ENCODE measurements at places on chromosomes 7 and 10. TPM values are rescaled to one million over a fixed set of nuclear protein-coding genes. Genes with fewer than 3 reads are reported as not detected.

IRF5 gene
- polyA plus RNA-seq: 1.8 TPM

LRRC61 gene
- polyA plus RNA-seq: 22.7 TPM

CFTR gene
- polyA plus RNA-seq: 32.1 TPM

RNF148 gene
- 0.53 TPM for polyA plus RNA-seq

TRUB1 gene
- polyA plus RNA-seq: 28.7 TPM

FAM13C gene
- polyA plus RNA-seq: 25.7 TPM

USP6NL gene
- 25.1 TPM for polyA plus RNA-seq

C7orf33 gene
- polyA plus RNA-seq: not detected

- no peak for DNase-seq
Measured at GRCh38 chr7:150442811-150443210, 7.6 kb upstream of the GIMAP8 start.

GRCh38 chr7:155811895-155812761, at the start of gene SHH:
Gene SHH (minus strand): TSS chr7:155812463. CDS start chr7:155812122, 341 bp downstream.
- no peak for DNase-seq

- no peak for DNase-seq
Measured at GRCh38 chr10:71337219-71337701, 18.2 kb downstream of the SLC29A3 start.

- DNase-seq: no peak
Measured at GRCh38 chr10:7551289-7551688, 115.5 kb downstream of the ITIH5 start.

DNA sequence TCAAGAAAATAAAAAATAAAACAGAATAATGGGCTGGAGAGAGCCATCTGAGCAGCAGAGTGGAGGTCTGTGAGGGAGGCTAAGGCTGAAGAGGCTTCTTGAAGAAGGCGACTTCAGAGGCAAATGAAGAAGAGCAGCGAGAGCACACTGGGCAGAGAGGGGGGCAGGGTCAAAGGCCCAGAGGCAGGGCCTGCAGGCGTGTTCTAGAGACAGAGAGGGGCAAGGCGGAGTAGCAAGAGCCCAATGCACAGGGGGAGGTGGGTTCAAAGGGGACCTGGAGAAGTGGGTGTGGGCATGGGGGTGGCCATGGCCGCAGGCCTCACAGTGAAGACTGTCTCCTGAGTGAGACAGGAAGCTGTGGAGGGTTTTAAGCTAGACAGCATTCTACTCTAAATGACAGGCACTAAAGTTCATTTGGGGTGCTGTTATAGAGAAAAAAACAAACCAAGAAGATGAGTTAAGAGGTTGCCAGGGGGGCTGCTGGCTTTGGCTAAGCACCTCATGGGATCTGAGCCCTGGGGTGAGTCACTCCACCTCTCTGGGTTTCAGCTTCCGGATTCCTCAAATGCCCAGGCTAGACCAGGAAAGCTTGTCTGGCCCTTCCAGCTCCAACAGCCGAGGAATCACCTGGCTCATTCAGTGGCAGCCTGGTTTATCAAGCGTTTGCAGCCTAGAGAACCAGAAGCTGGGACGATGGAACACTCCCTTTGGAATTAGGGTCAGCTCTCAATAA, 81.7 kb downstream of the DLG5 start:
- no peak for DNase-seq

DNA sequence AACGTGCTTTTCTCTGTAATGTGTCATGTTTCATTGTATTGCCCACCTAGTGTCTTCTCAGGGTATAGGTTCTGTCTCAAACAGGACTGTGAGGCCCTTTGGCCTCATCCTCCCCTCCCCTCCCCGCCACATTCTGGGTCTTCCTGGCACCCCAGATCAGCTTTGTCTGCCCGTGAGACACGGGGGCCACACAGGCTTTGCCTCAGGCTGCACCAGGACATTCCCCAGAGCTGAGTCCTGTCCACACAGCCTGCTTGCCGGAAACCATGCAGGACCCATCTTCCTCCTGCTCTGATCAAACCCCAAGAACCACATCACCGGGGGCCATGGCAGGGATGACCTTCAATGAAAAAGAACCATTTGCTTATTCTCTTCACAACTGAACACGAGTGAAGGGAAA, 18.6 kb downstream of the MAT1A start:
- DNase-seq: no peak

DNA sequence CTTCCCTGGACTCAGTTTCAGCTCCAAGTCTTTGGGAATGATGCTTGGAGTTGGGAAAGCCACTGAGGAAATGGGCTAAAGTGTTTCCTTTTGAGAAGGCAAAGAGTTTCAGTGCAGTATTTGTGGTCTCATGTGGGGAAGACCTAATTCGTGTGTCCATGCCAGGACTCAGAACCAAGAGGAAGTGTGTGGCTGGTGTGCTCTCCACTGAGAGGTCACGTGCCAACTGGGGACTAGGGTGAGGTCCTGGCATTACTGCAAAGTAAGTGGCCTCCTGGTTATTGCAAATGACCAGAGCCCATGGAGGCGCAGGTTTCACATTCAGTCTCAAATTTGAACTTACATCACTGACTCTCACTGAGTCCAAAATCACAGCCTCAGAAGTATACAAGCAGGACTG, 48.6 kb upstream of the ITPRID1 start:
- DNase-seq: no peak

DNA sequence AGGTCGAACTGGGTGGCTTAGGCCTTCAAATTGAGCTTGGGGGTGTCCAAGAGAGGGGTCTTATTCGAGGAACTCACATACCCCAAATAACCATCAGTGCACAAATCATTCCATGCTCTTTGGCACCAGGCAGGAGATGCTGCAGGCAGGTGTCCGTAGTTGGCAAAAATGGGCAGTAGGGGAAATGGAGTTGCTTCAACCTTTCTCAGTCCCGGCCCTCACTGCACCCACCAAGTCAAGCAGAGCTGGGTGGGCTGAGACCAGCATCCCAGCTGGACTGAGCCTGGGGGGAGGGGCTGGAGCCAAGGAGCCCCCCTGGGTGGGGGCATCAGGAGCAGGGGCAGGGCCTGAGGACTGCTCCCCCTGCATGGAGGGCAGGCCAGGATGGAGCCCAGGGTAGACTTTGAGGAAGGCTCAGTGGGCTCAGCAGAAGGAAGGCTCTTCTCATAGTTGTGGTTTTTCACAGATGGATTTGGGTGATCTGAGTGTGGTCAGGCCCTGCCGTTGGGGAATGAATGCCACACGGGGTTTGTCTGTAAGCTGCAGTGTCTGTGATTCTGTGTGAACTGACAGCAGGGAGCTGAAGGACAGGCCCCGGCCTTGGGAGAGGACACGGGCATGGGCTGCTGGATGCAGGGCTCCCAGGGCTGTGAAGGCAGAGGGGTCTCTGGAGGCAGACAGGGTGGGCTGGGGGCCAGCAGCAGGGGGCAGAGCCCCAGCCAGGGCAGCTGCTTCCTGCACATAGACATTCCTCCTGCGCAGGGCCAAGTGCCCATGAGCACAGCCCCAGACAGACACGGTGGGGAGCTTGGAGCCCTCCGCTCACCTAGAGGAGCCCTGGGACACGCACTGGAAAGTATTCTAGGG, 144.5 kb downstream of the ADCY1 start:
- DNase-seq: no peak

- DNase-seq: no peak
Measured at GRCh38 chr10:22087402-22087738, 83.8 kb upstream of the DNAJC1 start.

DNA sequence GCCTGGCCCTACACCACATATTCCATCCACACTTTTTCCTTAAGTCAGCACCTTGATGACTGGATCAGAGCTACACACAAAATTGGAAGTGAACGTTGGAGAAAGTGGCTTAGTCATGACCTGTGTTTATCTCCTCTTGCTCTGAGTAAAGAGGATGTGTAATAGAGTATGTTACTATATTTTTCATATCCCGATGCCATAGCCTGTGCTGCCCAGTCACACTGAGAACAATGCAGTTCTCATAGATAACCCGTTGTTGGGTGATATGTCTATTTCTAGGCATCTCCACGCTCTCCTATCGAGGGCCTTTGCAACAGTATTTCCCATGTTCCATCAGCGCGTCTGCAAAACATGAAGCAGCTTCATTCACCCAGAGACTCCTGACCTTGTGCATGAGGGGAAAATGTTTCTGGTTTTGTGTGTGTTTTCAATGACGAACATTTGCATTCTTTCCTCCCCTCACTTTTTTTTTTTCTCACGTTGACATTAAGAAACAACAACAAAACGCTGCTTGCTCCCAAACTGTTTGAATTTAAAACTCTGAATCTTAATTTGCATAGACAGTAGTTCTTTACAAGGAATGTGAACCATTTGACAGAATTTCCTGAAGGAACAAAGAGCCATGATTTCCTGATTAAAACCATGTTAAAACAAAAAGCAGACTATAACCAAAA, 43.4 kb downstream of the GRK5 start:
- DNase-seq: no peak

DNA sequence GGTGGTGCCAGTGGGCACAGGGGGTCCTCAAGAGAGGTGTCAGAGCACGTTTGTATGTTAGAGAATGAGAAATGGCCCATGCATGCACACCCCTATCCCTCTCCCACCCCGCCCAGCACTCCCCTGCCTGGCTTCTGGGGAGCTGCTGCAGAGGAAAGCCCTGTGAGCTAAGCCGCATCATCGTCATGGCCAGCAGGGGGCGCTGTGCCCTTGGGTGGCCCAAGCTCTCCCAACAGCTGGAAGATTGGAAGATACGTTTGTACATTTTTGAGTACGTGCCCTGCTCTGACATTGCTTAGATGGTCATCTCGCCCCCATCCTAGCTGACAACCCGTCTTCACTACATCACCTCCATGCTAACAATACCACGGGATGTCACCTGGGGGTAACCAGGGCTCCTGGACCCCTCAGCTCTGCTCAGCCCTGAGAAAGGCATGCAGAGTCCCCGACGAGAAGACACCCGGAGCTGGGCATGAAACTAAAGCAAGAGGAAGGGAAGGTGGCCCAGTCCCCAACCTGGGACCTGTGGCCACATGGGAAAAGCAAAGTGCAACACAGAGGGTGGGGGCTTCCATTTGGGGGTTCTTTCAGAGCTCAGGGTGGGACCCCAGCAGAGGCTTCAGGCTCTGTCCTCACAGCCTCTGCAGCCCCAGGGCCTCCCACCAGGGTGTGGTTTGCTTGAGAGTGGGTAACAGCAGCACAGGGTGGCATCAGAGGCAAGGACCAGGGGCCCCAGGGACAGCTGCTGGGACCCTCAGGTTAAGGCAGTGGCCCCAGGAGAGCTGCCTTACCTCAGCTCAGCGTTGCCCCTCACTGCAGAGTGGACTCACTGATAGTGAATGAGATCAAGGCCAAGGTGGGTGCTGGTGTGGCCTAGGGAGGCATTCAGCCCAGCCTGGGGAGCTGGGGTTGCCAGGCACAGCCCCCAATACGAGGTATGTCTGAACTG, 136.6 kb downstream of the PTPN20 start:
- DNase-seq: peak; percentile 79

DNA sequence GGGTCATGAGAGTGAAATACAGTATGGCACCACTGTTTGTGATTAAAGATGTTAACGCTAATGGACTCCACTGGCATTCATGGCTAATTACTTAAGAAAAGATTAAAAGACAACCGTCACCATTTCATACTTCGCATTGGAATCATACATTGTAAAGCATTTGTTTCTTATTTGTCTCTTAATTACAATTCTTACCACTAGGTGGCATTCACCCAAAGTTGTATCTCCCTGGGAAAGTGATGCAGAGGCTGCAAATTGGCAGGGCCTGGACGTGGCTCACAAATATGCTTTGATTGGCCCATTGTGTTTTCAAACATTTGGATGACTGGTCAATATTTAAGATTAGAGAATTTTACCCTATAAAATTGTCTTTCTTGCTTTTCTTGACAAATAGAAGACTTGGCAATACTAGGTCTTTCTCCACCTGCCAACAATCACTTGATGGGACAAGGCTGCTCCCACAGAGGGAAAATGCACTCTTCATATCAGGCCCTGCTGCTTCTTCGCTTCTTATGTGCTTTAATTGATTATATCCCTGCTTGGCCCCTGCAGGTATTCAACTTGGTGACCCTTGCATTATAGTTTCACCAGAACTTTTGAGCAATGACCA, 72.1 kb upstream of the STARD3NL start:
- peak; percentile 13 for DNase-seq

DNA sequence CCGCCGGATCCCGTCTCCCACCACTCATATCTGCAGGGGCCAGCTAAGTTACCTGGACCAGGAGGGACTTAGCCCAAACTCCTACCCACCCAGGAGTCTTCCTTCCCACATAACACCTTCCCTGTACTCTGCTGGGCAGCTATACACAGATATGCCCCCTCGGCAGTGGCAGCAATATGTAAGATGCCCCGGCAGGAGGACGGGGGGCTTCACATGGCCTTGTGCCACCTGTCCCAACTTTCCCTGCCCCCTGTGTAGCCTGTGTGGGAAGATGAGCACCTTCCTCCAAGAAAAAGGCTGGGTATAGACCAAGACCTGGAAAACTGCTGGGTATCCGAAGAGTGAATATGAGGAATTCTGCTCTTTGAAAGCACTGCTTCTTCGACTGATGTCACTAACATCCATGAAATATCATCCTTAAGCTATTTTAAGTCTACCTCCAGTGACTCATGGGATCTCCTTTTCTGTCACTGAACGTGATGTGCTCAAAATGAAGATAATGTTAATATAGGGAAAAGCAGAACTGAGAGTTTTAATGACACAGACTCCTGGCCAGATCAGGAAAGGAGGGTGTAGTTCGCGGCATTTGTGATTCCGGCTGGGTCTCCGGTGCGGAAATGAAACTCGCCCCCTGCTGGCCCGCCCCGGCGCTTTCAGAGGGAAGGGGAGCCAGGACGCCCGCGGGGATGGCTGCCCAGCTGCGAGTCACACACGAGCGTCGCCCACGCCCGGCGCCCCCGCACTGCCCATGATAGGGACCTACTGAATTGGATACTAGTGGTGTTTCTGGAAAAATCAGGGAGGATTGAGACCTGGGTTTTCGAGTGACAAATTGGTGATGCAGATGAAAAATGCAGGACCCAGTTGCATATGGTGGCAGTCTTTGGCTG, 256.9 kb upstream of the NFE2L3 start:
- DNase-seq: peak; percentile 52

GRCh38 chr10:74437822-74438221, 286.8 kb downstream of the ADK start:
- no peak for DNase-seq

GRCh38 chr7:102447311-102447710, 13.9 kb downstream of the ORAI2 start:
- no peak for DNase-seq

- no peak for DNase-seq
Measured at GRCh38 chr7:117393781-117394180, 33.5 kb downstream of the ASZ1 start.

Measured in right lung (tissue), 10 donors.